ENCODE measurements at places on chromosomes 2 and 18. TPM values are rescaled to one million over a fixed set of nuclear protein-coding genes. Genes with fewer than 3 reads are reported as not detected.
A peak's percentile ranks its signal among the peaks of the same experiment; 100 is the strongest.

DNA sequence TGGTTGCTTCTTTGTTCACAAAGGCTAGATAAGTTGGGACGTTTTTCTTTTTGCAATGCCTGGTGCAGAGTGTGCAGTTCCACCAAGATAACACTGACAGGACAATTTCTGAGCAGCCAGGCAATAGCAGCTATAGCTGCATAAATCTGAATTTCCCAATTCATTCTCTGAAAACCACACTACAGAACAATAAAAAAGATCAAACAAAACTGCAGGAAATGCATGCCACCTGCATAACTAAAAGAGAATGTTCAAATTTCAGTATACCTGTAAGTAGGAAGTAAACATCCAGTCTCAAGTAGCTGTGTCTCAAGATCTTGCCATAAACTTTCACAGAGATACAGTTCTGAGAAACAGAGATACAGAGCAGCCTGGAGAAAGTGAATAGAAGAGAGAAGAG is 5.3 kb upstream of the KCTD18 start:
- no peak overlapping the region for H3K27ac ChIP-seq
- H3K4me1 ChIP-seq, result no peaks in the 10 kb centered on the region
- no peaks in the 10 kb centered on the region for H3K27me3 ChIP-seq
- DNase-seq, result no peak

The ABCA12 gene
- 0.44 TPM for total RNA-seq

DNA sequence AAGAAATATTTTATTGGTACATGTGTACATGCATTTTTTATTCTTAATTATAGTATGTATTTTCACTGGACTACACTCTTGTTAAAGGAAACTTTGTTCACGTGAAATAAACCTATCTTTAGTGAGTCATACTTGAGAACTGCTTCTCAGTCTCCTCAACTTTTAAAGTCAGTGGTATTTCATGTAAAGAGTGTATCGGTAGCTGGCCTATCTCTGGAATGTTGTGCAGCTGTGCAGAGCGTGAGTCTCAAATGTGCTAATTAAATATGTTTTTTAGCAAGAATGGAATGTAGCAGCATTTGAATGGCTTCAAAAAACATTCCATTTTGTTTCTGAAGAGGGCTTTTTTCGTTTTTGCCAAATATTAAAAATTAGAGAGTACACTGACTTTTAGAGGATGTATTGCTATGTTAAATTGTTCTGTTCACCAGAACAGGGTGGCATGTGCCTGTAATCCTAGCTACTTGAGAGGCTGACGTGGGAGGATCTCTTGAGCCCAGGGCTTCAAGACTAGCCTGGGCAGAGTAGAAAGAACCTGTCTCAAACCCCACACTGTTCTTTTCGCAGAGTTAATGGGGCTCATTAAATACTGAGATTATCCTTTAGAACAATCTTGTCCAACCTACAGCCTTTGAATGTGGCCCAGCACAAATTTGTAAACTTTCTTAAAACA is 14.3 kb downstream of the SPTBN1 start:
- H3K4me1 ChIP-seq, result peaks cover 31% of the 10 kb centered on the region
- DNase-seq, result peak; percentile 30
- peak overlapping the region; percentile 83 for H3K27ac ChIP-seq
- H3K27me3 ChIP-seq, result no peaks in the 10 kb centered on the region
- no peaks in the 10 kb centered on the region for H3K36me3 ChIP-seq

- no peaks in the 10 kb centered on the region for H3K27me3 ChIP-seq
- H3K27ac ChIP-seq, result peak overlapping the region; percentile 42
- H3K36me3 ChIP-seq, result no peaks in the 10 kb centered on the region
- DNase-seq, result no peak
Measured at GRCh38 chr2:143397884-143398614, 268.8 kb downstream of the ARHGAP15 start.

DNA sequence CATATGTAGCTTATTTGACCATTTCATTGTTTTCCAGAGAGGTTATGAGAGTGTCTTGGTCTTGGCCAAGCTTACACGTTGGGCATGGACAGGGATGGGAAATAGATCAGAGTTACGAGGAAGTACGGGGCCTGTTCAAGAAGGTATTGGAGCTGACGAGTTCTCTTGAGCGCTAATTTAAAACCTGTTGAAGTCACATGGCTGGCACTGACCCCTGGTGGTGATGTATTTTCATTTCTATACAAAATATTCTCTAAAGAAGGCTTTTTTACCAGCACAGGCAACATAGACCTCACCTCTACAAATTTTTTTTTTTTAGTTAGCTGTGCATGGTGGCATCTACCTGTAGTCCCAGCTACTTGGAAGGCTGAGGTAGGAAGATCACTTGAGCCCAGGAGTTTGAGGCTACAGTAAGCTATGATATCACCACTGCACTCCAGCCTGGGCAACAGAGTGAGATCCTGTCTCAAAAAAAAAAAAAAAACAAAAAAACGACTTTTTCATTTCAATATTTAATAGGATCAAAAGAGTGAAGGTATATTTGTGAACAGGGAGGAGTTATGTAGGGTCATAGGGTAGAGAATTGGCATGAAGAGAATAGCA is 19.6 kb downstream of the UGP2 start:
- H3K36me3 ChIP-seq, result no peaks in the 10 kb centered on the region
- H3K4me3 ChIP-seq, result no peak overlapping the region
- DNase-seq, result peak; percentile 68
- H3K4me1 ChIP-seq, result peaks cover 24% of the 10 kb centered on the region

DNA sequence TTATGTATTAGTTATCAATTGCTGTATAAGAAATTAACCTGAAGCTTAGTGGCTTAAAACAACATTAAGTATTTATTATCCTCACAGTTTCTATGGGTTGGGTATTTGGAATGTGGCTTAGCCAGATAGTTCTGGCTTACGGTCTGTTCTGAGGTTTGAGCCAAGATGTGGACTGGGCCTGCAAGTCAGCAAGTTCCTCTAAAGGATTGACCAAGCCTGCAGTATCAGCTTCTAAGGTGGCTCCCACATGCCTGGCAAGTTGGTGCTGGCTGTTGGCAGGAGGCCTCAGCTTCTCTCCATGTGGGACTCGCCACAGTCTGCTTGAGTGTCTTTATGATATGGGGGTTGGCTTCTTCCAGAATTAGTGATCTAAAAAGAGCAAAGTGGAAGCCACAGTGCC is 45.0 kb upstream of the TCF4 start:
- no peaks in the 10 kb centered on the region for H3K4me1 ChIP-seq
- no peak for DNase-seq
- no peaks in the 10 kb centered on the region for H3K36me3 ChIP-seq
- H3K27ac ChIP-seq, result no peak overlapping the region
- no peaks in the 10 kb centered on the region for H3K27me3 ChIP-seq
- no peak overlapping the region for H3K4me3 ChIP-seq

The KRTCAP3 gene
- total RNA-seq, result 19.3 TPM

GRCh38 chr2:167945660-167946368 is 301.6 kb downstream of the STK39 start:
- H3K27me3 ChIP-seq, result no peaks in the 10 kb centered on the region
- H3K4me1 ChIP-seq, result no peaks in the 10 kb centered on the region
- H3K36me3 ChIP-seq, result no peaks in the 10 kb centered on the region
- DNase-seq, result no peak
- H3K4me3 ChIP-seq, result no peak overlapping the region

The MERTK gene
- 27.0 TPM for total RNA-seq

The HOXD13 gene
- 33.9 TPM for total RNA-seq

DNA sequence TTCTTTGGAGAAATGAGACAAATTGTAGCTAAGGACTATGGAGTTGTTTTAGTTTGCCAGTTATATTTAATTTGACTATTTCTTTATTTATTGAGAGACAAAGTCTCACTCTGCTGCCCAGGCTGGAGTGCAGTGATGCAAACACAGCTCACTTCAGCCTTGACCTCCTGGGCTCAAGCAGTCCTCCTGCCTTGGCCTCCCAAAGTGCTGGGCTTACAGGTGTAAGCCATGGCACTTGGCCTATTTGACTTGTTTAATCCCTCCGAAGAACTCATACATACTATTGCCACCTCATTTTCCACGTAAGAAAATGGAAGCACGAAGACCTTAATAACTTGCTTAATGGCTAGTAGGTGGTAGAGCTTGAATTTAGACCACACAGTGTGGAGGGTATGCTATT is 988 bp upstream of the RNF144A start:
- H3K4me3 ChIP-seq, result no peak overlapping the region
- DNase-seq, result no peak
- no peaks in the 10 kb centered on the region for H3K36me3 ChIP-seq
- H3K27ac ChIP-seq, result no peak overlapping the region
- no peaks in the 10 kb centered on the region for H3K27me3 ChIP-seq

DNA sequence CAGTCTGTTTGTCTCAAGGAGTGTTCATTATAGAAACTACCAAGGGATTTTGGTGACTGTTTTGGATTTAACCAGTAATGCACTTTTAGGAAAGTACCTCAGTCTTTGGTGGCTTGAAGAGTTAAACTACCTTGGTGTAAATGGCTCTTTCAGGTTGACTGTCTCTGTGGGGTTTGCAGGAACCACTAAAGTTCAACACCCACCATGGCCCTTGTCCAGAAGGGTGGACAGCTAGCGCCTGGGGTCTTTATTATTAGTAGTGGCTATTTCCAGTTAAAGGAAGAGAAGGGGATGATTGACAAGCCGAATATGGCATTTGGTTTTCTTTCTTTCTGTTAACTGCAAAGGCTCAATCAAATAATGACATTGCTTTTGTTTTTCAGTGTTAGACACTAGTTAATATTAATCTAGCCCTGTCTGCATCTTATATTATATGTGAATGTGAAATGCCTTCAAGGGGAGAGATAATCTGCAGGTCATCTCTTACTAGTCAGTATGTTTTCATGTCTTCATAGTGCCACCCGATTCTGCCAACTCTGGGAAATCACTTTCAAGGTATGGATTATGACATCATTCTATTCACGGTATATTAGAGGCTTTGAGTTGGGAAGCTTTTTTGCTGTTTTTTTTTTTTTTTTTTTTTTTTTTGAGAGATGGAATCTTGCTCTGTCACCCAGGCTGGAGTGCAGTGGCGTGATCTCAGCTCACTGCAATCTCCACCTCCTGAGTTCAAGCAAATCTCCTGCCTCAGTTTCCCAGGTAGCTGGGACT is 56.4 kb downstream of the MAP4K4 start:
- no peaks in the 10 kb centered on the region for H3K36me3 ChIP-seq
- H3K27ac ChIP-seq, result peak overlapping the region; percentile 21
- no peak for DNase-seq
- H3K4me3 ChIP-seq, result no peak overlapping the region

The C1D gene
- 55.6 TPM for total RNA-seq

GRCh38 chr2:117470311-117471095 is 344.0 kb upstream of the DDX18 start:
- H3K4me1 ChIP-seq, result no peaks in the 10 kb centered on the region
- DNase-seq, result peak; percentile 61
- H3K27ac ChIP-seq, result no peak overlapping the region
- no peaks in the 10 kb centered on the region for H3K27me3 ChIP-seq

- H3K4me1 ChIP-seq, result no peaks in the 10 kb centered on the region
- no peaks in the 10 kb centered on the region for H3K36me3 ChIP-seq
- no peak for DNase-seq
- H3K27ac ChIP-seq, result no peak overlapping the region
- H3K4me3 ChIP-seq, result no peak overlapping the region
- H3K27me3 ChIP-seq, result no peaks in the 10 kb centered on the region
Measured at GRCh38 chr2:39487398-39488250, 50.5 kb upstream of the MAP4K3 start.

All from hepatocyte (in vitro differentiated cells).